Foreskin fibroblast (primary cell): ENCODE measurements at places on chromosomes 13 and 19.

GRCh38 chr13:106072014-106072413, 463.4 kb downstream of the EFNB2 start:
- no peak for DNase-seq

DNA sequence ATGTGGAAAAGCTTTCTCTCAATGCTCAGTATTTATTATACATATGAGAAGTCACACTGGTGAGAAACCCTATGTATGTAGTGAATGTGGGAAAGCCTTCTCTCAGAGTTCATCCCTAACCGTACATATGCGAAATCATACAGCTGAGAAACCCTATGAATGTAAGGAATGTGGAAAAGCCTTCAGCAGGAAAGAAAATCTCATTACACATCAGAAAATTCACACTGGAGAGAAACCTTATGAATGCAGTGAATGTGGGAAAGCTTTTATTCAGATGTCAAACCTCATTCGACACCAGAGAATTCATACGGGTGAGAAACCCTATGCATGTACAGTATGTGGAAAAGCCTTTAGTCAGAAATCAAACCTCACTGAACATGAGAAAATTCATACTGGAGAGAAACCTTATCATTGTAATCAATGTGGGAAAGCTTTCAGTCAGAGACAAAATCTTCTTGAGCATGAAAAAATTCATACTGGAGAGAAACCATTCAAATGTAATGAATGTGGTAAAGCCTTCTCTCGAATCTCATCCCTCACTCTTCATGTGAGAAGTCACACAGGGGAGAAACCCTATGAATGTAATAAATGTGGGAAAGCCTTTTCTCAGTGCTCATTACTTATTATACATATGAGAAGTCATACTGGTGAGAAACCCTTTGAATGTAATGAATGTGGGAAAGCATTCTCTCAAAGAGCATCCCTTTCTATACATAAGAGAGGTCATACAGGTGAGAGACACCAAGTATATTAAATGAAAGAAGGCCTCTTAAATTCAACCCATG, 34.4 kb downstream of the ZNF568 start:
- DNase-seq: no peak

- no peak for DNase-seq
Observed at GRCh38 chr13:95570016-95570415, 17.5 kb downstream of the CLDN10 start.

DNA sequence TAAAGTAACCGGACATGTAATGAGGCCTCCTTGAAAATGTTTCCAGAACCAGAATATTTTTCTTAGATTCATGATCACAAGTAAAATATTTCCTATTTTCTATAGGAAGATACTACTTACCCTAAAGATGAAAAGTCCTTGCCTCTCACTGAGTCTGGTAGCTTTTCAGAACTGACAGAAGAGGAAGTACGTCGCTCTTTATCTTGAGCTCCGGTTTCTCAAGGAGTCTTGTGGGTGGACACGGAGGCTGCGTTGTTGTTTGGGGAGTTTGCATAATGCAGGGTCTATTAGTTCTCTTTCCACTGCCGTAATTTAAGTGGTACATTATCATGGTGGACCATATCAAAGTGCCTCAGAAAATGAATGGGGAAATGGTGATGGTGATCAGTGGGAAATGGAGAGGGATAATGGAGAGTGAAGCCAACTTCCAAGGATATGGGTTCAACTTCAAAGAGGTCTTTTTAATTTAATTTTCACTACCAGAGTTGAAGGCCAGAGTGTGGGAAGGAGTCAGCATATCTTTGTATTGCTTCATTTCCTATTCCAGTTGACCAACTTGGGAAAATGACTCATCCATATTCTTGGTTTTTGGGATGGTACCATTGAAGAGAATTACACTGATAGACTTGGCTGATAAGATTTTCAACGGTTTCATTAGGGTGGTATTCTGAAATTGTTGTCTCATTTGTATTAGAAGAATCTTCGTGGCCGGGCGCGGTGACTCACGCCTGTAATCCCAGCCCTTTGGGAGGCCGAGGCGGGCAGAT, 23.4 kb downstream of the MBD3L2B start:
- peak; percentile 8 for DNase-seq

GRCh38 chr13:23141964-23142363, 38.8 kb upstream of the SGCG start:
- DNase-seq: no peak

- peak; percentile 87 for DNase-seq
Observed at GRCh38 chr13:106376401-106377112, 158.9 kb downstream of the EFNB2 start.

DNA sequence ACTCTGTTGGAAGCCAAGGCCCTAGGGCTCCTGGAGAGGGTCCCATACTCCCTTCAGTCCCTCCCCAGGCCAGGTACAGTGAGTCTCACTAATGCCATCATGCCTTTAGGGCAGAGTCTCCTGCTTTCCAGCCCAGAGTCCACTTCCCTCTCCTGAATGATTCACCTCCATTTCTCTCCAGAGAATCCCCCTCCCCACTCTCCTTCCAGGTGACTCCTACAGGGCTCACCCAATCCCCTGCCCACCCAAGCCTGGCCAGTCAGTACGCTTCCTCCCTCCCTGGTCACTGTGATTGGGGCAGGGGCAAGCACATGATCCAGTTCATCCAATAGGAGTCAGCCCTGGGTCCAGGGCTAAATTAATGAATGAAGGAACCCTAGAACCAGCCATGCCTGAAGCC, 35.0 kb upstream of the PNMA8B start:
- DNase-seq: peak; percentile 14

DNA sequence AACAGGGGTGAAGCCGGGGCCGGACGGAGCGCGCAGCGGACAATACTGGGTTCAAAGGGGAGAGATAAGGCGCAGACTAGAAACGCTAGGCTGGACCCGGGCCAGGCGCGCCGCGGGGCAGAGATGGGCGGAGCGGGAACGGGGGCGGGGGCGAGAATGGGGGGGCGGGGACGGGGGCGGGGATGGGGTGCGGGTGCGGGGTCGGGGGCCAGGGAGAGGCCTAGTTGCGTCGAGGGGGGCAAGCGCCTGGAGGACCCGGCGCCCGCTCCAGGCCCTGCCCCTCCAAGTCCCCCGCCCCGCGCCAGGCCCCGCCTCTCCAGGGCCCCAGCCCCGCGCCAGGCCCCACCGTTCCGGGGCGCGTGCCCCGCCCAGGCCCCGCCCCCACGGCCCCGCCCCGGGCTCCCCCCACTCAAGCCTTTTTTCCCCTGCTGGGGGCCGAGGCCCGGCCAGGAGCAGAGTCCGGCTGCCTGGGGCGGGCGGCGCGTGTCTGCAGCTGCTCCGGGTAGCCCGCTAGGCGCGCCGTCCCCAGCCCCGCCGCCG, at the start of gene CERS4:
CERS4 (plus strand) TSS at position 449 of the 540 bp plus-strand sequence. CDS start 41,707 bp downstream, outside the sequence.
- peak; percentile 65 for DNase-seq

- DNase-seq: no peak
Observed at GRCh38 chr19:16943942-16944625, 55.3 kb downstream of the F2RL3 start.

GRCh38 chr19:38134540-38135149, 89.4 kb downstream of the DPF1 start:
- peak; percentile 63 for DNase-seq

DNA sequence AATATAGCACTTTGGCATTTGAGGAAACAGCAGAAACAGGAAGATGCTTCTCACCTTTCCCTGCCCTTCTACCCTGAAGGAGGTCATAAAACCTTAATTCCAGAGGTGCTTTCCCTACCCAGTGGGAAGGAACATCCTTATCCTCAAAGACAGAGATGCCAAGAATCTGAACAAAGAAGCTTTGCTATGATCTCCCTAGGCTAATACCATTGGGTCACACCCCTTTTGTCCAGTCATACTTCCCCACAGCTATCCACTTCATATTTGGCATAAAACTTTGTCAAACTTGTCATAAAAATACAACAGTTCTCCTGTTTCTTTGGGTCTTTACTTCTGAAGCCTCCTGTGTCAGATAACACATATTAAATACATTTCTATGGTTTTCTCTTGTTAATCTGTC, 21.7 kb upstream of the RXFP2 start:
- no peak for DNase-seq

DNA sequence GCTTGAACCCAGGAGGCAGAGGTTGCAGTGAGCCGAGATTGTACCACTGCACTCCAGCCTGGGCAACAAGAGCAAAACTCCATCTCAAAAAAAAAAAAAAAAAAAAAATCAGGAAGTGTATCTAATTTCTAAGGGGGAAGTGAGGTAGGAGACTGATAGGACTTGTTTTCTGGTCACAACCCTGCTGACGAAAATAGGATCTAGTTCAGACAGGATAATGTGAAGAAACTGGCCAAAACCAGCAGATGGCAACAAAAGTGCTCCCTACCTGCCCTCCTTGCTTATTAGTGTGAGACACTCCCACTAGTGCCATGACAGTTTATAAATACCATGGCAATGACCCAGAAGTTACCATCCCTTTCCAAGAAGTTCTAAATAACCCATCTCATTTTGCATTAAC, 36.0 kb upstream of the KPNA3 start:
- DNase-seq: no peak

DNA sequence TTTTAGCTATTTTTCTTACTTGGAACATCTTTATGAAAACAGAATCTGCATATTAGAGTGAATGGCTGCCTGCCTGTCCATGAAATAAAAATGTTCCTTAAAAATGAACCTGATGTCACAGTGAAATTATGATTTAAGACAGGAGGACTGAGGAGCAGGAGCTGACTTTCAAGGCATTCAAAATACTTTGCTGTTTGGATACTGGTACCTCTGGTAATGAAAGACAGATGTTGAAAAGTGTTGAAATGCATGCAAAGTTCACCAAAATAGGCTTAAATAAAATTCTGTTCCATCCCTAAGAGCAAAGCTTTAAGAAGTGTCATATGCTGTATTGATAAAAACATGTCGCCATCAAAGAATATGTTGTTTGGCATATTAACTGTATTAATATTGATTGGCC, 1.7 kb downstream of the ARHGEF7 start:
- DNase-seq: peak; percentile 77

GRCh38 chr13:109963960-109964563, 177.7 kb upstream of the IRS2 start:
- DNase-seq: no peak

- peak; percentile 48 for DNase-seq
Observed at GRCh38 chr13:49315036-49315565, 67.4 kb downstream of the CDADC1 start.

DNA sequence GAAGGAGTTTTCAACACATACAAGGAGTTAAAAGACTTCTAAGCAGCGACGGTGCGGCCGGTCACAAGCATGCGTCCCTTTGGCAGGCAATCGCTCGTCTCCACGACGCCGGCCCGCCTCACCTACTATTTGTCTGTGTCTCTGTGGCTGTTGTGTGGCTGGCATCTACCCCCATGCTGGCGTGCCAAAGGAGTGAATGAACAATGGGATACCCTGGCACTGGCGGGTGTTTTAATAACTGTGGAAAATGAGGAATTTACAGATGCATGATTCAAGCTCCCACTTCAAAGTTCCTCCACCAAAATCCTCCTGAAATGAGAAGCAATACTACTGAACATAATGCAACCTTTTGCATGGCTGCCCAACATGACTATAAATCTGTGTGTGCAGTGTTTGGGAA, 176.6 kb downstream of the KLF5 start:
- DNase-seq: no peak

GRCh38 chr19:15317392-15318071, 14.8 kb downstream of the BRD4 start:
- DNase-seq: peak; percentile 17

DNA sequence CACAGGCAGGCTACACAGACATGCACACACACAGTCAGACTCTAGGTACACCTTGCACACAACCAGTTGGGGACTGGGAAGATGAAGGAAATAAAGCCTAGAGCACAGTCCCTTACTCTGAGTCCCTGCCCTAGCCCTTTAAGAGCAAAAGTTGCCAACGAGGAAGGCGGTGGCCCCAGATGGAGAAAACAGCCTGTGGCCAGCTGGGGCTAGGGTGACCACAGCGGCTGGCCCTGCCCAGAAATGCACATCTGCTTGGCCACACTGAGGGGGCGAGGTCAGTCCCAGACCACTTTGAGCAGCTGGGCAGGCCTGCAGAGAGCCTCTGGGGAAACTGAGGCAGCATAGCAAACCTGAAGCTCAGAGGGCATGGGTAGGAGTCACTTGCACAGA, 52.3 kb downstream of the PTPRS start:
- no peak for DNase-seq

GRCh38 chr13:83905641-83906040, 23.4 kb upstream of the SLITRK1 start:
- DNase-seq: no peak

DNA sequence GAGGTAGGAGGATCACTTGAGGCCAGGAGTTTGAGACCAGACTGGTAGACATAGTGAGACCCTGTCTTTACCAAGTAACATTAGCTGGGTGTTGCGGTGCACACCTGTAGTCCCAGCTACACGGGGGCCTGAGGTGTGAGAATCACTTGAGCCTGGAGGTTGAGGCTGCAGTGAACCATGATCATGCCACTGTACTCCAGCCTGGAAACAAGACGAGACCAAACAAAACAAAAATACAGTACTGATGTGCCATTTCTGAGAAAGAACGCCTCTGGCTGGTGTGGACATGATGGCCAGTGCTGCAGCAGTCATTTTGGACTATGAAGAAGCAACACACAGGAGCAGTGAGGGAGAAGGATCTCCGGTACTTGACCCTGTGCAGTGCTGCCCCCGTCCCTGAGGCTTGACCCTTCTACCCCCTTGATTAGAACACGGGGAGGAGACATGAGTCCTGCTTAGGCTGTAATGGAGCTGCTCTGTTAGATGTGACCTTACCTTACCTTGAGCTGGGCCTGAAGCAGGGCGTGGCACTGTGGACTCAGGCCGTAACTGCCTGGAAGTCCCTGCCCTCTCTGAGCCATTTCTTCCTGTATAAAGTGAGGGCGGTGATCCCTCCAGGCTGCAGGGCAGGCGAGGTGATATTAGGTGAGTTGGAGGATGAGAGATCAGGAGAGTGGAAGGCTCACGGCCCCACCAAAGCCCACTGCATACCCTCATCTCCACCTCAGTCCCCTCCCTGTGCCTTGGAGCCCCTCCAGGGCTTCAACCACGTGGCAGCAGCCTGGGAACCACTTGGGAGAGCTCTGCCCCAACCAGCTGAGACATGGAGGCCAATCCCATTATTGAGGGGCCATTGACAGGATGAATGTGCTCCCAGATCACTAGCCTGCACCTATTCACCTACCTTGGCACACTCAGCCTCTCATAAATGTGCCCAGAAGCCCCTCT, 5.9 kb downstream of the RPL18A start:
- DNase-seq: peak; percentile 51

DNA sequence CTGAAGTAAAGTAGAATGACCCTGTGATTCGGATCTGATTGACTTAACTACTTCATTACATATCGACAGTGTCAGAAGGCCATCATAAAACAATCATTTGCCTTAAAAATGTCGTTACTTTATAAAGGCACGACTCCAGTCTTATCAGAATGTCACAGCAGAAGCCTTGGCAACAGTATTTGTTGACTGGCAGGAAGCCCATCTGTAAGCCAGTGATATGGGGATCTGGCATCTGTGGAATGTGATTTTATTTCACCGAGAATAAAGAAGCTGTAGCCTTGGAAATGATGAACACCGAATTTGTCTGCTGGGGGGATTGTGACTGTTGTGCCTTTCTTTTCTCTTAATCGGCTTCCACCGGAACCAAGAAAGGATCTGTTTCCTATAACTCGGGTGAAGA, 362.5 kb downstream of the TDRD3 start:
- DNase-seq: no peak
